ENCODE measurements at places on chromosomes 1 and 21. TPM values are rescaled to one million over a fixed set of nuclear protein-coding genes. Genes with fewer than 3 reads are reported as not detected.

GRCh38 chr1:204084247-204084772 is 11.4 kb downstream of the SOX13 start:
- DNase-seq, result peak; percentile 86

DNA sequence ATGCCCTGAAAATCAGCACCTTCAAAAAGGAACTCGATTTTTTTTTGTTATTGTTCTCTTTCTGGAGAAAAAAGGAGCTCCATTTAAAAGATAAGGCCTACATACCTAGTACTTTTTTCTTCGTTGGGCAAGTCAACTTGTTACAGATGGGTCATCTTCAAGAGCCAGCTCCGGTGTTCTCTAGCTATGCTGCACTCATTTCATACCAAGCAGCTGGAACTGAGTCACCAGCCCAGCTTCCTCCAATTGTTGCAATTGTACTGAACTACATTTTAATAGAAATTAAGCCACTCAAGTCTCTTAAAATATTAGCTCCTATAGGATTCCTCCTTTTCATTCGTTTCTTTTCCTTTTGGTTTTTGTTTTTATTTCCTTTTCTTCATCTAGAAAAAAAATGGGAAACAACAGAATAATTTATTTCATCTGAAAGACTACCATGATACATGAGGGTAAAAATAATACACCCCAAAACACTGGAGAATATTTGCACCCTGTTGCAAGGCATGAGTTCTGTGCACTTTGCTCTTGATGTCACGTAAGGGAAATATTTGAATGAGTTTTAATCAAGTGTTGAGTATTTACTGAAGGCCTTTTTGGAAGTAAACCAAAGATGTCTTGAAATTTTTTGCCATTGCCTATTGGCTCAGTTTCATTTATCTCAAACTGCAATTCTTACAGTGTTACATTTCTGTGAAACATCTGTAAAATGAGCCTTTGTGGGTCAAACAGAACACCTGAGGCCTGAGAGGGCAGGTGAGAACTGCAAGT is 60.5 kb downstream of the CLIC4 start:
- no peak for DNase-seq

Gene SAMD13
- total RNA-seq, result 0.60 TPM

DNA sequence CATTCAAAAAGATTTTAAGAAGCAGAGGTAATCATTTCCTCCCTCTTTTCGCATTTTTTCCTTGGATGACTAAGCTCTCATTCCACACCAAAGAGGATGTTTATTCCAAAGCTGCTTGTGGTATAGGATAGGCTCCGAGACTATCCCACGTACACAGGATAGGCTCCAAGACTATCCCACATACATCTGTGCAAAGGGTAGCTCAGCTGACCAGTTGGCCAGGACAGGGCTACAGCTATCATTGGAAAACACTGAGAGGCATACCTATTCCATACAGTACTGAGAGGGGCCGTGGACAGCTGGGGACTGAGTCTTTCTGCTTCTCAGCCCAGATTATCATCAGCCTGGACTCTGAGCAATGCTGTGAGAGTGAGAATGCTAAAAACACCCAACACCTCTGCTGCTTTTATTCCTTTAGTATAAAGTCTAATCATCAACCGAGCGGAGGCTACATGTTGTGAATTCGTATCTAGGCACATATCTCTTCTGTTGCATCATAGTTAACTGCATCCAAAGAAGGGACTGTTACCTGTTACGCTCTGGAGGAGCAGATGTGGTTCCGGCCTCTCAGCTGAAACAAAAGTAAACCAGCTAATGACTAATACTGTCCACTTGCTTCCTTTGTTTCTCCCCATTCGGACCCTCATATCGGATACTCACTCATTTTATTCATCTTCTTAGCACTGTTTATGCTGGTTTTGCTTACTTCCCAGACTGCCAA is 141.0 kb downstream of the TNFSF18 start:
- no peak for DNase-seq

DNA sequence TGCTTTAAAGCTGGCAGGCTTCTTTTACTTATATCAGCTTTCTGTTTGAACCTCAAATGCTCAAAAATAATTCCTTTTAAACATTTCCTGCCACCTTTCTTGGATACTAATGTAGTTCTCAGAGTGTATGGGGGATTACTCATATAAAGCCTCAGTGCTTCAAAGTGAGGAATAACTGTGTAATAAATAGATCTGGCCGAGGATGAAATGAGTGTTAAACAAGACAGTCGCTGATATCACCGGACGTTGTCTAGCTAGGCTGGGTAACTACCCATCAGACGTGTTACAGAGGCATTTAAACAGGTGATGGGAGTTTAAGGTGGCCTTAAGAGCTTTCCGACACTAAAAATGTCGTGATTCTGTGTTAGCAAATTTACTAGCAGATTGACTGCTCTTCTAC is 53.1 kb downstream of the VANGL2 start:
- no peak for DNase-seq

GRCh38 chr1:5757187-5757805 is 234.9 kb downstream of the NPHP4 start:
- no peak for DNase-seq

Gene FMO4
- 1.5 TPM for total RNA-seq

Gene CYYR1
- 2.2 TPM for total RNA-seq

GRCh38 chr1:245978915-245979314 is 528.2 kb downstream of the SMYD3 start:
- DNase-seq, result no peak

Gene ADAMTSL4
- 2.6 TPM for total RNA-seq

Gene GNAT2
- not detected for total RNA-seq

Gene TMPRSS3
- 11.6 TPM for total RNA-seq

Gene LUZP1
- 5.4 TPM for total RNA-seq

DNA sequence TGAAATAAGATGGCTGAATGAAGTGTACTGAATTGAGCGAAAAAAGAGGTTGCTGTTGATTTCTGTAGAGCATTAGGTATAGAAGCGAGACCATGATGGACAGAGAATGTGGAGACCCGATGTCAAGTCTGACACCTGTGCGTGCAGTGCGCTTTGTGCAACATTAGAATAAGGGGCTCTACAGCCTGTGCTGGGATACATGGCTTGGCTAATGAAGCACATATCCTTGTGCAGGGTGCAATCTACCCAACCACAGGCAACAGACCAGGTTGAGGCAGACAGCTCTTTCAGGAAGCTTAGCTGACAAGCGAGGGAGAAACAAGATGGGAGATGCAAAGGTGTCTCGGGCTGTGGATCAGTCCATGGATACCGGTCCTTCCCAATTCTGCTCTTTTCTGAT is 18.9 kb downstream of the GPA33 start:
- no peak for DNase-seq

Gene GGPS1
- total RNA-seq, result 16.4 TPM

DNA sequence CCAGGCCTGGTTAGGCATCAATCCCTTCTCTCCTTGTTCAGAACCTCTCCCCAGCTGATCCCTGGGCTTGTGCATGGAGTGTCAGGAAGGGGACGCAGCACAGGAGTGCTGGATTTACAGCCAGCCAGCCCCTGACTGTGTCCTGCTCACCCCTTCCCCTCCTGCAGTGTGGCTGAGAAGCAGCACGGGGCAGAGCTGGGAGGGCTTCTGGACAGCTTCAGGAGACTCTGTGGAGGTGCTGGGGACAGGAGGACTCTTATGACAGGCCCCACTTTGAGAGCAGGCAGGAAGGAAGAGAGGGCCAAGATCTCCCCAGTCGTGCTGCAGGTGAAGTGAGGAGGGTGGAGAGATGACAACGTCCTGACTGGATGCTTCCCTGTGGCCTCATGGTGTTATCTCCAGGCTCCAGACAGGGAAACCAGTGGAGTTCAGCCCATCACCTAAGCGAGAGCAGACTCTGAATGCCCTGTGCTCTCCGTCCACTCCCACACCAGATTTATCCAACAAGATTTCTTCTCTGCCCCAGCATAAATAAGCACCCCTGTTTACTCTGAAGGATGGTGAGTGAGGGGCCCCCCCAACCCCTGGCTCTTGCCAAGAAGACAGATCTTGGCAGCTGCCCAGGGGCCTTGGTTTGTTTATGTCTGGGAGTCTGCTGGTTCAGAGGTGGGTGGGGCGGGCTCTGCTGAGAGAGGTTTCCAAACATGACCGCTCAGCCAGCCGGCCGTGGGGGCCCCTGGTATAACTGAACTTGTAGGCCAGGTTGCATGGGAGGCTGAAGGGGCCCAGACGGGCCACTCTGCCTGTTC is 21.3 kb downstream of the TMCC2 start:
- peak; percentile 81 for DNase-seq

- DNase-seq, result no peak
These were observed 121.0 kb downstream of the VAV3 start for GRCh38 chr1:107843989-107844388.

Gene DHX9
- 71.7 TPM for total RNA-seq

Gene HP1BP3
- 57.6 TPM for total RNA-seq

- peak; percentile 7 for DNase-seq
These were observed 14.7 kb downstream of the WNT3A start for GRCh38 chr1:228021355-228022030.

GRCh38 chr1:186896211-186896610 is 67.5 kb downstream of the PLA2G4A start:
- DNase-seq, result no peak

Gene OR2T11
- not detected for total RNA-seq

Gene ERICH3
- 0.06 TPM for total RNA-seq

Gene MYOM3
- 0.66 TPM for total RNA-seq

DNA sequence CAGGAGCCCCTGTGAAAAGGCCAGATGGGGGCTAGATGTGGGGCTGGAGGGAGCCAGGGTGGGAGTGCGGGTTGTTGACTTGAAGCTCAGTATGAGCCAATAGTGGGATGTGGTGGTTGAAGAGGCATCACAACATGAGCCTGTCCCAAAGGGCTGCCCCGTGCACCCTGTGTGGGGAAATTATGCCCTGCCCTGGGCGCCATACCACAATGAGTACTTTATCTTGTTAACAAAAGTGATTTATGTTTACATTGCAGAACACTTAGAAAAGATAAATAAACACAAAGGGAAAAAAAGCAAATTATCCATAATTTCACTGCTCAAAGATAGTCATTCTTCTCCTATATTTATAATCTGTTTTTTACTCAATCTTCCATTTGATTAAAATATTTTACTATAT is 1.6 kb upstream of the NFASC start:
- no peak for DNase-seq

GRCh38 chr1:5844442-5844841 is 147.8 kb downstream of the NPHP4 start:
- DNase-seq, result no peak

DNA sequence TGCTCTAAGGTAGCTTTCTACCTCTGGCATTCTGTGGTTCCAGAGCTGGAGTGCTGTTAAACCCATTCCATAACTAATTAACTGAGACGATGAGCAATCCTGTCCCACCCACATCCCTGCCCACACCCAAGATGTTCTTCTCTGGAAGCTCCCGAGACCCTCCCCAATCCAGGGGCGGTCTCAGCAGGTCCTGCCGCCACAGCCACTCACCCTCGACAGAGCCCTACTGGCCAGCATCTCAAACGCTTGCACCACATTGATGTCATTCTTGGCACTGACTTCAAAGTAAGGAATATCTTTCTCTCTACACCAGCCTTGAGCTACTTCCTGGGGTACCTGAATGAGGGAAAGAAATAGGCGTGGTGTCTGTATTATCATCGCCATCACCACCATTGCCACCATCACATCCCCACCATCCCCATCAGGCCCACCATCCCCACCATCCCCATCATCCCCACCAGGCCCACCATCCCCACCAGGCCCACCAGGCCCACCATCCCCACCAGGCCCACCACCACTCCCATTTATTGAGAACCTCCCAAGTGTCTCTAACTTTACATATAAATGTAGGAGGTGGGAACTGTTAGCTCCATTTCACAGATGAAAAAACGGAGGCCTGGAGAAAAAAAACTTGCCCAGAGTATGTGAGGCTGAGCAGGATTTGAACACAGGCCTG is 17.7 kb downstream of the RAB7B start:
- DNase-seq, result no peak

Measured in pancreas (tissue), 10 donors.